ENCODE measurements at places on chromosomes 4 and X. TPM values are rescaled to one million over a fixed set of nuclear protein-coding genes. Genes with fewer than 3 reads are reported as not detected.

Gene C1QTNF7
- total RNA-seq = not detected

Gene CXCL1
- total RNA-seq = 11.4 TPM

GRCh38 chrX:106341823-106342222, 173.7 kb downstream of the PWWP3B start:
- DNase-seq = no peak

DNA sequence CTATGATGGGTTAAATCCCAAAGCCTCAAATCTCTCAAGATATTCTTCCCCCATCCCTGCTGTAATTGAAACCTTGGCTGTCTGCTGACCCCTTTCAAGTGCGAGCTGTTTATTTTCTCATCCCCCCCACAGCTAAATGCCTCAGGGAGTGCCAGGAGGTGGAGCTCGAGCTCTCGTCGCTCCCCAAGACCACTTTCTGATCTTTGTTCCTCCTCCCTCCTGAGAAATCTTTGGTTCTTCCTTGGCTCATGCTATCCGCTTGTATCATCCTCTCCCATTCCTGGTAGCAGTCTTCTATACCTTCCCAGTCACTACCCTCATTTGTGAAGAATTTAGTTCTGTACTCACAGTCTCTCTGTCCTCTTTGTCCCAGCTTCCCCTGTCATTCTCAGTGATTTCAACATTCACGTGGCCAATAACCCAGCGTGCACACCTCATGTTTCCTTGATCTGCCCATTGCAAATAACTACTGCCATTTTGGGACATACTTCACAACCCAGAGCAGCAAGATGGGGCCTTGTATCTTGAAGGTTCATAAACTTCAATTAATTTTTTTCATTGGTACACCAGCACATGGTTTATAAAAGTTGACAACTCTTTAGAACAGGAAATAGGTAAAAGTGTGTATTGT, 9.2 kb upstream of the SLC25A43 start:
- DNase-seq = no peak

GRCh38 chrX:13471269-13471668, 98.1 kb upstream of the EGFL6 start:
- no peak for DNase-seq

DNA sequence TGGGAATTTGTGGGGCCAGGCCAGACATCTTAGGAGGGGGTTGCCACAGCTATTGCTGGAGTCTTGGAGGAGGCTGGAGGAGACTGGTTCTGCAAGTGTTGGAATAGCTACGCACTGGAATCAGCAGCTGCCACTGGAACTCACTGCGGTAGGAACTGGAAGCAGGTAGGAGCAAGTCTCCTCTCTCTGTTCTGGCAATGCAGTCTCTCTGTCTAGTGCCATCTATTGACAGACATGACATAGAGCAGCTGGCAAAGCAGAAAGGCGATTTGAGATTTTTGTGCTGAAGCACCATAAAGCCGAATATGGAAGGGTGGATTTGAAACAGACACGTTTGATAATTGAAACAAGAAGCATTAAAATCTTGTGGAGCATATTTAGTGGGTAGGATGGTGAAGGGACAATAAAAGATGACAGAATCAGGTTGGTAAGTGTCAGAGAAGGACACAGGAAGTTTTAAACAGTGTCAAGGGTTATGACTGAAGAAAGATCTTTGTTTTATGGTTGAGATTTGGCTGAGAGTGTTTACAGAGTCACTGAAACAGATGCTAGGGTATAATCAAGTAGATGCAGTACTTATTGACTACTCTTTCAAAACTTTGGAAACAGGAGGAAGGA, 23.5 kb upstream of the SYNPO2 start:
- peak; percentile 53 for DNase-seq

GRCh38 chr4:53640576-53641453, 49.5 kb upstream of the LNX1 start:
- no peak for DNase-seq

Measured in astrocyte (in vitro differentiated cells and primary cell).